NCI-H1436 treated with DMSO at 0.1 percent for 48 hours (cell line): ENCODE measurements at places on chromosomes 5 and 9.

DNA sequence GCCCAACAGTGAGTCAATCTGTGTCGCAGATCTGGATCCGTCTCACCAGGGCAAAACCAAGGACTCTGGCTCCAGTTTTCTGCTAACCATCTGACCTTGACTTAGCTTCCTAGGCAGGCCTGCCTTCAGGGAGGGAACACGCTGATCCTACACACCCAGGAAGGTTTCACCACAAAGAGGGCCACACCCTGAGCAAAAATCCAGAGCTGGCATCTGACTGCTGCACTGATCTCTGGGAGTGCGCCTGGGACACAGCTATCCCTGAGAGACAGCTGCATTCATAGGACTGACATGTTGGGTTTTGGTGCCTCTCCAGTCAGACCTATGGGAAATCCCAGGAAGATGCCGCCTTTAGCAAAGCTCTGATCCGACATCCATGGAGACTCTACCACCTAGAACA lies 47.5 kb downstream of the CDK5RAP2 start:
- DNase-seq, result no peak

DNA sequence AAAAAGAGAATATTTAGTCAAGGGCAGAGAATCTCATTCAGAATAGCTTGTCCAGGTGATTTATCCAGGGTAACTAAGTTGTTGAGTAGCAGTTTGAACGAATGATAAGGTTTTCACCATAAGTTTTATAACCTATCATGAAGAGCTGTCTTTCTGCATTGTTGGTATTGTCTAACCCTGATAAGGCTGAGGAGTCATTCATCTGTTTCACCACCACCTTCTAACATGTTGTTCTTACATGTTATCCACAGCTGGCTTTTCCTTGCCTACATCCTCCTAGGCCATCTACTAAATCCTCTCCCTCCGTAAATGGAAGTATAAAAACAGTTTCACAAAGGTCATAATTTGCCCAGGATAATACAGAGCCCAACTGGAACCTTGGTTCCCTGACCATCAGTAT lies 24.1 kb downstream of the ZNF462 start:
- no peak for DNase-seq

DNA sequence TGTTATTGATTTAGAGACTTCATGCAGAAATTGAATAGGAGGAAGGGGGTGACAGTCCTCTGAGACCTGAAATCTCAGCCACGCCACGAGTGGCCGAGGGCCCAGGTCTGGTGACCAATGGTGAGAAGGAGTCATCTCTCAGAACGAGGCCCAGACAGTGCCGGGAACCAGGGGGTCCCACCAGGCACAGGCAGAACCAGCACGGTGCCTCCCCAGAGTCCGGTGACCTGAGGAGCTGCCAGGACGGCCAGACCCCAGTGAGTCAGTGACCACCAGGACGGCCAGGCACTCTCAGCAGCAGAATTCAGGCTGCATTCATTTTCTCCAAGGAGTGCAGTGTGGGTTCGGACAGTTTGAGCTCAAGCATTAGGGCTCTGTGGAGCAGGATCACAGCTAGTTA lies 43.8 kb upstream of the NKD2 start:
- no peak for DNase-seq

DNA sequence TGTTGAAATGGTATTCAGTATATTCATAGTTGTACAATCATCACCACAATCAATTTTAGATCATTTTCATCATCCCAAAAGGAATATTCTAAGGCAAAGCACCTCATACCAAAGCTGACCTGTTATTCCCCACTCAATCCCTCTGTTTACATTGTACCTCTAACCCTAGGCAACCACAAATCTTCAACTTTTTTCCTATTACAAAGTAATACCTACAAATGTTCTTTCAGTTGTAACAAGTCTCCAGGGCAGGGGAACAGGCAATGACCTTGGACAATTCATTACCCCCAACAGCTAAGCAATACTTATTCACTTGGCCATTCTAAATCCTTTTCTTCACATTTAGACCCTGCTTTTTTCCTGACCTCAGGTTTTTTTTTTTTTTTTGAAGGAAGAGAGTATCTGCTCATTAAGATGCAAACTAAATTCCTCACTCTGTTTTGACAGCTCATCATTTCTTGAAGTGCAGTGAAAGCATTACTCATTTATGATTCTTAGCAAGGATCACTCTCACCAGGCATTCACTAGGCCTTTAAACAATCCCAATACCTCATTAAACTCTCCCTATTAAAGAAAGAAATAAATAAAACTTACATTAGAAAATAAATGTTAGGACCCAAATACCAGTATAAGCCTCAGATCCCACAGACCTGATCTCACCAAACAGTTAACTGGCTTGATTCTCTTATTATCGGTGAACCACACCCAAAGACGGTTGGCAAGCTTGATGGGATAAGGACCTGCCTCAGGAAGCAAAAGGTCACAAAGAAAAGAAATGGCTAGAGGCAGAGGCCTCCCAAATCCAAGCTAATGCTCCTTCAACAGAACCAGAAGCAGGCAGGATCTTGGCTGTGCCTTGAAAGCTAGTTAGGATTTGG lies 15.3 kb downstream of the MTMR12 start:
- DNase-seq, result no peak

DNA sequence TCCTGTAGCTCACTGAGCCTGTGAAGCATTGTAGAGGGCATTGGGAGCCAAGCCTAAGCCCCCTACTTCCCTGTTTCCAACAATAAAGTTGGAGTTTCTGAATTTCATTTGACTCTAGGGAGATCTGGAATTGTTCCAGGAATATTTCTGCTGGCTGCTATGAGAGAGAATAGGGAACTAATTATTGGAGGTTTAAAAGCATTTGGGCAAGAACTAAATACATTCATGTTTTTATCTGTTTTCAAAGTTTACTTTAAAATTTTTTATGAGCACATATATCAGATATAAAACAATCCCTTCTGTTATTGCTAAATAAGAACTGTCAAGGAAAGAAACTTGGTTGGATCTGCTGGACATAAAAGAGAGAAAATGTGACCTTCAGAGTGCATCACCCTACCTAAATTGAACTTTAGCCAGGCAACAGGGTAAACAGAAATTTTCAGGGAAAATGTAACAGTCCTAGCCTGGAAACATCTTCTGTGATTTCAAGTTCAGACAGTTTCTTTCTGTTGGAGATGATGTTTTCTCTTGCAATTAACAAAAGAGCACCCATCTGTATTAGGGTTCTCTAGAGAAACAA lies 19.3 kb upstream of the LECT2 start:
- DNase-seq, result no peak

DNA sequence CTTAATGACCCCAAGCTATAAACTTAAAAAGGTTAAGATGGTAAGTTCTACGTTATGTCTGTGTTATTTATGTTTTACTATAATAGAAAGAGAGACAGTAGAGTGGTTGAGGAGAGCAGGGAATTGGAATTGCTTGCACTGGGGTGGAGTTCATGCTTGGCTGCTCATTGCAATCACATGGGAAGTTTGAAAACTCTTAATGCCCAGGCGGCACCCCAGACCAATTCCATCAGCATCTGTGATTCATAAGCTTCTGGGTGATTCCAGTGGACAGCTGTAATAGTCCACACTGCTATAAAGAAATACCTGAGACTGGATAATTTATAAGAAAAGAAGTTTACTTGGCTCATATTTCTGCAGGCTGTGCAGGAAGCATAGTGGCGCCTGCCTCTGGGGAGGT lies 323.9 kb upstream of the MSX2 start:
- no peak for DNase-seq

- no peak for DNase-seq
Measured at GRCh38 chr9:7601739-7602138, 197.8 kb downstream of the DMAC1 start.

DNA sequence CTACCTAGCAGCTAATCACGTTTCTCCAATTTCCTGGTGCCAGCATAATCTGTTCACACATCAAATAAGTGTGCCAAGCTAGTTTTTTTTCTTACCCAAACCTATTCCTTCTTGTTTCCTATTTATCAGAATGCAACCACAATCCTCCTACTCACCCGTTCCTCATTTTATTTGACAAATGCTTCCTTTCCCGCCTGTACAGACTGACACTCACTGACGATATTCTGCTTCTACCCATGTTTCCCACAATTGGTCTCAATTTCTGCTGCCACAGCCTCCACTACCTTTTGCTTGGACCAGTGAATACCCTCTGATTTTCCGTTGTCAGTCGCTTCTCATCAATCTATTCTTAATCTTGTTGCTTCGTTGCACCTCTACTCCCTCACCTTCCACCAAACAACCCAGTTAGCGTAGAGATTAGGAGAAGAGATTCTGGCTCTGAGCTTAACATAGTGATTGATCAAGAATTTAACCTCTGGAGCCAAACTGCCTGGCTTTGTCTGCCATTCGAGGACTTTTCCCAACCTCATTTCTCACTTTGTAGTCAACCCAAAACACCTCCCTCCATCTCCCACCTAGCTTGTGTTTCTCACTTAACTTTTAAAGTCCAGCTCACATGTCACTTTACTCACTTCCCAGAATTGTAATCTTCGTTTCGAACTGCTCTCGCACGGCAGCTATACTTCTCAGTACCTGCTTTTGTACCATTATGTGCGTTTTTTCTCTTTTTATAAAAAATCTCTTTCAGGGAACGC lies 729 bp upstream of the TMEM38B start:
- no peak for DNase-seq

DNA sequence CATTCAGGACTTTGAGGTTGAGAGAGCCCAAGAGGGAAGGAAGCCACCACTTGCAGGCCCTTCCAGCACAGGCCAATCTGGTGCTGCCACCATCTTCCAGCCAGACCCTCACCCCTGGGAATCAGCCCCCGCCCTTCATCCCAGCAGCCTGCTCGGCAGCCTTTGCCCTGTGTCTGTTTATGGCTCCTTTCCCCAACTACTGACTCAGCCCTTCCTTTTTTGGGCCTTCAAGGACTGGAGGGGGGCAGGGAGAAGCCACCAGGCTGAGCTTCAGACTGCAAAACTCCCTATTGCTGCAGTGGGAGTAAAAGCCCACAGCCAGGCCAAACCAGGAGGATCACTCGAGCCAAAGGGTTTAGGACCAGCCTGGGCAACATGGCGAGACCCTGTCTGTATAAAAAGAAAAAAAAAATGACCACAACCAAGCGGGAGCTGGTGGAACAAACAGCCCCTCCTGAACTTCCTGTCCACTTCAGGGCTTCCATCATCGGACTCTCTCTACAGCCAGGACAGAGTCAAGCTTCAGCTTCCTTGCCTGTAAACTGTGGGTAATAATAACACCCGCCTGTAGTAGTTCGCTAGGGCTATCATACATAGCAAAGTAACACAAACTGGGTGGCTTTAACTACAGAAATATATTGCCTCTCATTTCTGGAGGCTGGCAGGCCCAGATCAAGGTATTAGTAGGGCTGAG lies 85.9 kb upstream of the IL17B start:
- no peak for DNase-seq

GRCh38 chr5:99059685-99060084 lies 130.9 kb upstream of the CHD1 start:
- DNase-seq, result no peak

DNA sequence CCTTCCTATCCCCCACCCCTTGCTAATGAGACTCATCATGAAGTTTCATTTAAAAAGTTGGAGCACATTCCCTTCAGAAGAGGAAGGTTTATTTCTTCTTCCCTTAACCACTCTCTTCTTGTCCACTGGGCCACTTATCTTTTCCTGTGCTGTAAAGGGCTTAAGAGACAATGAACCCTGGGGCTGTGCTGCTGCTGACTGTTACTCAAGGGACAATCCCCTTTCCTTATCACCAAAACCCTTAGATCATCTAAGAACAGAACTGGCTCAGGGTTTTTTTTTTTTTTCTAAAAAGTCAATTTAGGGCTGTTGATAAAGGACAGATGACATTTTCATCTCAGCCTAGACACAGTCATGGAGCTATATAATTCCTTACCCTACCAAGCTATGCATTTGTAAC lies 29.6 kb downstream of the CAPSL start:
- DNase-seq, result no peak

DNA sequence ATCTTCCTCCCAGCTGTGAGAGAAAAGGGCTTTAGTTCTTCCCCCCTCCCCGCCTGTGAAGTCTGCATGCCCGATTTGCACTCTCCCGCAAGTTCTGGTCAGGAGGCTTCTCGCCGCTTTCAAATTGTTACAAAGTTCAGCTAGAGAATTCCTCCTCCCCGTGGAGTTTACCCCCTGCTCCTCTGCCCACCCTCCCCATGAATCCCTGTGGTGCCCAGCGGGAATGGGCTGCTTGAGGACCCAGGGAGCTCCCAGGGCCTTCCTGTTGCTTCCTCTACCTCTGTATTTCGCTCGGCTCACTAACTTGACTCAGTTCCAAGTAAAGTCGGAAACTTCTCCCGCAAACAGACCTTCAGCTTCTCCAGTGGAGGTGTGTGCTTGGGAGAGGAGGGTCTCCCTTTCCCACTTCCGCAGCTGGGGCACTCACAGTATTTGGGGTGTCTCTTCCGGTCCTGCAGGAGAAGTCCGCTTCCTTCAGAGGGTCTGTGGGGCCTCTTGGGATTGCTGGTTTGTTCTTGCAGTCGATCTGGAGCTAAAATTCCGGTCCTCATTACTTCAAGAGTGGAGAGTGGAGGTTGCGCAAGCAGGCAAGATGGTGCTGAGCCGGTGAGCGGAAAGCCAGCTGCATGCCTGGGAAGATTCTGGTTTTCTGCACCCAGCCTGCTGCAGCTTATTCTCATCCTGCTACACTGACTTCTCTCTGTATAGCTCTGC lies 97.8 kb downstream of the ADAMTS12 start:
- no peak for DNase-seq

DNA sequence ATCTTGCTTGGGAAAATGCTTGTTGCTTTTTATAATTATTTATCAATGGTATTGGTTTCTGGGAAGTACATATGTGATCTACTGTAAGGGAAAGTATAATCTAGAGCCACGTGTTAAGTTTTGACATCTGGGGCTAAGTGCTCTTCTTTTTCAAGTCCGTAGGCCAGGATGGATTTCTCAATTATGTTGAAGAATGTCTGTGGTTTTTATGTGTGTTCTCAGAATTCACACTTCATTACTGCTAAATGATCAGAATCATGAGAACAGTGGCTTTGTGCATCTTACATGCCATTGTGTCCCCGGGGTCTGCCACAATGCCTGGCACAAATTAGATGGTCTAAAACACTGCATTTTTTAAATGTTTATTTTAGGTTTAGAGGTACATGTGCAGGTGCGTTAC lies 14.5 kb upstream of the AUH start:
- no peak for DNase-seq

- peak; percentile 67 for DNase-seq
Measured at GRCh38 chr9:86282979-86283535, 719 bp upstream of the ISCA1 start.

DNA sequence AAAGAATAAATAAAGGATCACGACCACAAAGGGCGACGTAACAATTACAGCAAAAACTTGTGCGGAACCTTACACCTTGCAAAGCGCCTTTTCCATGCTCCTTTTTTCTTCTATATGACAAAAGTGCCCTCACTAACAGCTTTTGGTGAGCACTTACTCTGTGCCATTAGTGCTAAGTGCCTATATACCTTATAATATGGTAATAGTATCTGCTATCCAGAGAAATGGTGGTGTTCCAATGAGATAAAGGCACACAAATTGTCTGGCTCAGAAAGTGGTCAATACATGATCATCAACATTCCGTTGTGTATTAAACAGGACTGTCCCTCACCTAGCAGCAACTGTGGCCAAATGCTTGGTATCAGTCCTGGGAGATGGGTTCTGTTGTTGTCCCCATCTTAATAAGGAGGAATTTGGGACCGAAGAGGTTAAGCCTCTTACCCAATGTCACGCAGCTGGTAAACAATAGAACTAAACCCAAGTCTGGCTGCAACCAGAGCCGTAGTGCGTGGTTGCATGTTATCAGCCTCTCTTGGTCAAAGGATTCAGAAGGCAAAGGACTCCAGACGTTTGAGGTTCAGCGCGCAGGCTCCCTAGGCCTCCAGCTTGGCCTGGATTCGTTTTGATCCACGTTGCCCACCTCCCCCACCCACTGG lies 564 bp upstream of the TOR2A start:
- DNase-seq, result no peak

GRCh38 chr5:112935675-112936074 lies 13.6 kb upstream of the REEP5 start:
- no peak for DNase-seq
